ENCODE measurements at places on chromosomes 1 and 21.

DNA sequence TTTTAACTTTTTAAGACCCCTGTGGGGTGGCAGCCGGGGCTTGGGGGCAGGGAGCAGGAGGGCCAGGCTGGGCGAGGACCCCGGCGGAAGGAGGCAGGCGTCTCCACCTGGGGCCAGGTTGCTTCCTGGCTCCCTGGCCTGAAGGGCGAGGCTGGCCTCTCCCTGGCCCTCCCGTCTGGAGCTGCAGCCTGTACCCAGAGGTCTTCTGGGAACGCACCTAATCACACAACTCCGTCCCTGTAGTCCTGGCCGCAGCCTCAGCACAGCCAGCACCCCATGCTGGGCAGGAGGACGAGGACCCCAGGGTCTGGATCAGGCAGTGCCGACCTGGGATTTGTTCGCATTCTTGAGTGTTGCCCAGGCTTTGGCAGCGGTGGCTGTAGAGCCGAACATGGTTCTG lies 14.1 kb upstream of the TTC34 start:
- no peak for DNase-seq

GRCh38 chr1:169689395-169689794 lies 22.0 kb downstream of the SELL start:
- DNase-seq = no peak

GRCh38 chr1:233485809-233486398 lies 128.0 kb upstream of the KCNK1 start:
- DNase-seq = no peak

- no peak for DNase-seq
Observed at GRCh38 chr1:12019858-12020509, 686 bp downstream of the MIIP start.

GRCh38 chr1:13775459-13775858 lies 75.5 kb downstream of the PRDM2 start:
- no peak for DNase-seq

- DNase-seq = no peak
Observed at GRCh38 chr1:158180741-158181576, at the start of gene CD1D. Gene CD1D, plus strand, starts transcription at chr1:158180895. Its CDS starts 207 bp downstream, at chr1:158181102.

DNA sequence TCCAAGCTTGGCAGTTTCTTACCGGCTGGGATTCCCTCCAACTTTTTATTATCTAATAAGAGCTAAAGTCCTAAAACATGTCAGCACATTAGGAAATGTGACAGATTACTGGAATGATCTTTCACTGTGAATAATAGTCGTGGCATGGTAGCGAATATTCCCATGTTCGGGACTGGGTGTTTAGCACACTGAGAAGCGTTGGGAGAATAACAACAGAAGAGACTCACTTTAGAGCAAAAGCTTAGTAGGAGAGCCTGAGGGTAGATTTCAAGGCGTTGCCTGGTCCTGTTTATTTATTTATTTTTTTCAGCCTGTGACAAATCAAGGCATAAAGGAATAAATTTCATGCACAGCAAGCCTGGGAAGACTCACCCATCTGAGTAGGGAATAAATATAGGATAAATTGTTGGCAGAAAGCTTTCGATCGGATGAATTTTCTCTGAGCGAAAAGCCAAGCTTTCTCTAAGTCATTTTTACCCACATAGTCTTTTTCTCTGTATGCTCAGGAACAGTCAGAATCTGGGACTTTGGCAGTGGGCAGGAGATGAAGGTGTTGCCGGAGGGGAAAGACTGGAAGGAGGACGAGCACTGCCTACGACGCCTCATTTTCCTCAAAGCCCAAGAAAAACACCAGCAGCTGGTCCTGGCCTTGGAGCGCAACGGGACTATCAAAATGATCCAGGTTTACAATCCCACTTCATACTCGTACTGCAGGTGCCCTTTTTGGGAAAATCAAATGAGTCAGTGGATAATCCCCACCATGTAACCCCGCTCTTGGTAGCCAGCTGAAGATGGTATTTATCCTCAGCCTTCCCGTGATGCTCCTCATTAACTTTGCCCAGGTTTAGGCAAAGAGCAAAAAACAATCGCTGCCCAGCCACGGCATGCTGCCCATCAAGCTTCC lies 97.2 kb downstream of the WDR64 start:
- DNase-seq = no peak

GRCh38 chr1:54834007-54834541 lies 33.0 kb upstream of the TTC22 start:
- DNase-seq = no peak
